DMS79 (cell line): ENCODE measurements at places on chromosomes 1 and 21.

DNA sequence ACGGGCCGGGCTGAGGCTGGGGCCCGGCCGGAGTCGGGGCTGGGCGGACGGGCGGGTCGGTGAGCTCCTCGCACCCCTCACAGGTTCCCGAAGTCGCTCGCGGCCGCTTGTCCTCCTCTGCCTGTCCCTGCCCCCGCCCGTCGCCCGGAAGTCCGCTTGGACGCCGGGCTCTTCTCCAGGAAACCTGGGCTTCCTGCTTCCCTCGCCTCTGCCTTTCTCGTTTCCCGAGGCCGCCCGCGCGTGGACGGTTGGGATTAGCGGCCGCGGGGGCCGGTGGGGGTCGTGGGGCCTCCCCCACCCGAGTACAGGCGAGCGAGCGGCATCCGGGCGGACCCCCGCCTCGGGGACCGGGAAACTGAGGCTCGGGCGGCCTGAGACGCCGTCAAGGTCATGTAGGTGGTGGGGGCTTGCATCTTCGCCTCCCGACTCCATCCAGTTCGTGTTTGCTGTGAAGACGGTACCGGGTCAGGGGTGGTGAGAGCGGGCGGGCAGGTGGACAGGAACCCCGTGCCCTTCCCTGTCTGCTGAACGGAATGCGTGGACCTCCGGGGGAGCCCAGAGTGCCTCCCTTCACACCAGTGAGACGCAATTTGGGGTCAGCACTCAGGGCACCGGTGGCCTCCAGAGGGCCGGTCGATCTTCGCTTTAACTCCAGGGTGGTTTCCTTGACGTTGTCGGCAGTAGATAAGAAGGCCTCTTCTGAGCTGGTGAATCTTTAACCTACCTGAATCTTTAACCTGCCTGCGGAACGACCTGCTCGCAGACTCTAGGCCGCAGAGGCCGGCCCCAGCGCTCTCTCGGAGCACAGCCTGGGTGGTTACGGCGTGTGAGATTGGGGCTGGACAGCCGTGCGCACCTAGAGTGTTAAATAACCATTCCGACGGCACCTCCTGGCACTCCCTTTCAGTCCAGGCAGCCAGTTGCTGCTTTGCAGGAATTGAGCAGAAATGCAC is 686 bp downstream of the ARF1 start:
- DNase-seq, result no peak

GRCh38 chr1:162612606-162613400 is 19.5 kb upstream of the DDR2 start:
- DNase-seq, result no peak

GRCh38 chr1:119179051-119179450 is 38.6 kb upstream of the WARS2 start:
- no peak for DNase-seq

DNA sequence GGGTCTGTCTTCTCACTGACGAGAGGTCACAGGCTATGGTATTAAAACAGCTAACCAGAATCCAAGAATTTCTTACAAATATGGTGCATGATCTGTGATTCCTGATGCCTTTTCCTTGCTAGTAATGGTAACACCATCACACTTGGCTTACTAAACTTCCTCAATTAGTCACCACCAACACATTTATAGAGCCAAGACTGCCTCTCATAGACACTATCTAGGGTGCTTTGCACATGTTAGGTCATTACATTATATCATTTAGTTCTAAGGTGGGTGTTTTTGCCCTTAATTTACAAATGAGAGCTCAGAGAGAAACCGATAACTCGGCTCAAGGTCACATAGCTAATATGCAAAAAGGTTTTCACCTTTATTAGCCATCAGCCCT is 8.7 kb downstream of the KIF21B start:
- DNase-seq, result no peak

- no peak for DNase-seq
Observed at GRCh38 chr1:28642056-28642846, 616 bp downstream of the TAF12 start.

DNA sequence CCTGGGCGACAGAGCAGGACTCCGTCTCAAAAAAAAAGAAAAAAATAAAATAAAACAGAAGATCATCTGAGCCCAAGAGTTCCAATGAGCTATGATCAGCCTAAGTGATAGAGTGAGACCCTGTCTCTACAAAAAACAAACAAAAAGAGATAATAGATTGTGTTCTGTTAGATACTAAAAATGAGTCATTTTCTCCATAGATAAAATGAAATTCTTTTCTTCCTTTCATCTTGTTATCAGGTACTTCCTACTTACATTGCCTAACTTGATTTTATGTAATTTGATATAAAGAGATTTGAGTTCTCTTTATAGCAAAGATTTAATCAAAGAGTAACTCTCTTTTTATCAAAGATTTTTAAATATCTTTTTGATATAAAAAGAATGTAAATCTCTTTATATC is 19.3 kb upstream of the PTGS2 start:
- DNase-seq, result no peak
